ENCODE measurements at places on chromosomes 6 and 20.

GRCh38 chr6:159745081-159745480 is 16.8 kb upstream of the ACAT2 start:
- no peak for DNase-seq

DNA sequence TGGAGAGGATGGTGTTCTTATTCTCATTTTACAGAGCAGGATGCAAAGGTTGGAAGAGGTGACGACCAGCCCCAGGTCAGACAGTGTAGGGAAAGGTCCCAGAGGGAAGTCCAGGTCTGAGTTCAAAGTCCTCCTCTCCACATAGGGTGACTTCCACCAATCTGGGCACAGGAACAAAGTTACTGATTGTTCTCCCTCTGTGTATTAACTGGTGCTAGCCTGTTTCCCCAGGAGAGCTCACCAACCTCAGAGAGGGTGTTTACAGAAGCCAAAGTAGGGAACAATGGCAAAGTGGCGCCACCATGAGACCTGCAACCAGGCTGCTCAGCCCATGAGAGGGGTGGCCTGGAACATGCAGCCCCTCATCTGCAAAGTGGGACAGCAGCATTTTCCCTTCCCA is 16.8 kb upstream of the SIRPB1 start:
- no peak for DNase-seq

- no peak for DNase-seq
These were observed 147.1 kb downstream of the PRL start for GRCh38 chr6:22149501-22150367.

- no peak for DNase-seq
These were observed 187.0 kb upstream of the FOXQ1 start for GRCh38 chr6:1124885-1125284.

DNA sequence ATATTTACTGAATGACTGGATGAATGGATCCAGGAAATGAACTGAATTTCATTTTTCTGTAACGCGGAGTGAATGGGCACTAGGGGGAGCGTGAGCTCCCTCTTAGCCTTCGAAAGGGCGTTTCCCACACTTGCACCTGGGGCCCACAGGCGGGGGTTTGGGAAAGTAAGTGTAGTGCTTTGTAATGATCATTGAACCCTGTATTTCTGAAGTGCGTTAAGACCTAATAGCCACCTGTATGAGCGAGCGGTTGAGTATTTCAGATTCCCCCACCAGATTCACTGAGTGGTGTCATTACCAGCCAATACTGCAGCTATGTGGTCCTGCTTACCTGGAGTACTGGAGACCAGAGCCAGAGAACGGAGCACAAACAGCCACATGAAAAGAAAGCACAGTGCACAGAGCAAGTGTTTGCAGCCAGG is 10.5 kb downstream of the SYTL3 start:
- no peak for DNase-seq

GRCh38 chr20:47230811-47231256 is 125.7 kb downstream of the ZMYND8 start:
- DNase-seq = no peak

- DNase-seq = no peak
These were observed 35.7 kb upstream of the ID1 start for GRCh38 chr20:31569163-31570020.

- no peak for DNase-seq
These were observed 148.7 kb upstream of the PHACTR3 start for GRCh38 chr20:59455402-59456341.

GRCh38 chr6:127267646-127268625 is 1.3 kb downstream of the RNF146 start:
- DNase-seq = no peak

GRCh38 chr20:59157961-59158541 is 5.6 kb upstream of the ZNF831 start:
- DNase-seq = no peak

- no peak for DNase-seq
These were observed 779.9 kb upstream of the MAP3K7 start for GRCh38 chr6:91366781-91367180.

DNA sequence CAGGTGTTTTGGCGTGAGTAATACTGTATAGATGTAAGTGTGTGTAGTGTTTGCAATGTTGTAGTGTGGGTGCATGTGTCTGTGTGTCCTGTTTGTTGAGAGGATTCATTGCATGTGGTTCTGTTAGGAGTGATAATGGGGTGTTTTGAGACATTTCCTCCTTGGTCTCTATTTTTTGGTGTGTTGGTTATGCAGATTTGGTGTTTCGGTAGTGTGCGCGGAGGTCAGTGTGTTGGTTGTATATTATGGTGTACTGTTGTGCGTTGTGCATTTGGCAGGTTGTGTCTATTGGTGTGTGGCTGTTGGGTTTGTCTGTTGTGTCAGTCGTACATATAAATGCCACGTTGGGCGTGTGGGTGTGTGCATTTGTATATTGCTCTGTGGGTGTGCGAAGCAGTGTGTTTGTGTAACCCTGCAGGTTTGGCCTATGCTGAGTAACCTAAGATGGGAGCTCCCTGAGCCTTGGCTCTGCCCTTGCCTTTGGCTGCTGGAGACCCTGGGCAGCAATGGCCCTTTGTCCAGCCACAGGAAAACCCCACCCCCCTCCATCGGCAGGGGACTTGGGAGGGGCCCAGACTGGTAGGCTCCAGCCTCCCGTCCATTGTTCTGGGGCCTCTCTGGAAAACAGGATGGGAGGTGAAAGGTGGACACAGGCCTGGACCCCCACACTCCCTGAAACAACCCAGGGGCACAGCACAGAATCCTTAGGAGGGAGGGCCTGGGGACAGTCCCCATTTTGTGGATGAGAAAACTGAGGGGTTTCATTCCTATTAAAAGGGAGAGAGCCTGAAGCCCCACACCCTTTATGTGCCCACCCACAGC is 10.3 kb upstream of the ID1 start:
- no peak for DNase-seq

GRCh38 chr6:15977050-15977449 is 151.8 kb upstream of the MYLIP start:
- DNase-seq = no peak

- no peak for DNase-seq
These were observed 137.9 kb downstream of the QRSL1 start for GRCh38 chr6:106767271-106767670.

DNA sequence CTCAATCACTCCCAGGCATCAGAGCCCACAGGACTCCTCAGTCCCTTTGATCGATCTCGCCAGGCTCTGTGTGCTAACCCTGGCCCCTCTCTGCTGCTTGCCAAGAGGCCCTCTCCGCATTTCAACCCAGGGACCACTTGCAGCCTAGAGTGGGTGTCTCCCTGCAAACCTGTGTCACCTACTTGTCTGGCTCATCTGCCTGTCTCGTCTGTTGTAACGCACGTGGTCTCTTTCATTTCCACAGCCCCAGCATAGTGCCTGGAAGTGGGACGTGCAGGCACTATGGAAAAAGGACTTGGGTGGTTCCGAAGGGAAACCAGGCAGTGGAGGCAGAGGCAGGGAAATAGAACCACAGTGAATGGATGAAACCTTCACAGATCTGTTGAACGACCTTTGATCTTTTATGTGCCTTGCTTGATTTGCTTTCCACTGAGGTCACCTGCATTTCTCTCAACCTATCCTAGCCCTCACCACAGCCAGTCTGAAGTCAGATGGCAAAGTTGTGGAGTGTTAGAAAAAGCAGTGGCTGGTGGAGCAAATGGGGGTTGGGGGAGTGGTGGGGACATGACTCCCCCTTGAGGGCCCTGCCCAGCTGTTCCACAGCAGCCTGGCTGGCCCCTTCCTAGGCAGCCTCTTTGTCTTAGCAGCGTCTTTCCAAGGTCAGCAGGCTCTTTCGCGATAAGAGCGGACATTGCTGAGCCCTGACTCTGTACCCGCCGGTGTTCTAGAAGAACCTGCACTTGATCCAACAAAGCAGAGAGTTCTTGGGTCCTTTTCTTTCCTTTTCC is 55.8 kb upstream of the TAGAP start:
- DNase-seq = no peak

DNA sequence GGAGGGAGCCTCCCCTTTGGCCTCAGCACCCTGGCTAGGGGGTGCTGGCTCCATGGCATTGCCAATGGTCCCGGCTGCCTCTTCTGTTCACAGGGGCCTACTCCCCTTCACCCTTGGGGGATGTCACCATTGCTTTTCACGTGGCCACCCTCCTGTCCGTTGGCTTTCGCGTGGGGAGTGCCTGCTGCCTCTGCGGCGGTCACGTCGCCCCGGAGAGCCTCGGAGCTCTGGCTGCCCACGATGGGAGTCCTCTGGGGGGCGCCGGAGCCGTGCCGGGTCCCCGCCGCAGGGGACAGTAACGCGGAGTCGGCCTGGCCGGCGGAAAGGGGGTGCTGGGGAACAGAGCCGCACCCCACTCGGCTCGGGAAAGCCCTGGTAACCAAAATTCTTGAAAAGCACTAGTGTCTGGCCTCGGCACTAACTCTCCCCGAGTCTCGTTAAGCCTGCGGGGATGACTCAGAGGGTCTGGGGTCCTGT is 661 bp upstream of the HEBP2 start:
- no peak for DNase-seq

DNA sequence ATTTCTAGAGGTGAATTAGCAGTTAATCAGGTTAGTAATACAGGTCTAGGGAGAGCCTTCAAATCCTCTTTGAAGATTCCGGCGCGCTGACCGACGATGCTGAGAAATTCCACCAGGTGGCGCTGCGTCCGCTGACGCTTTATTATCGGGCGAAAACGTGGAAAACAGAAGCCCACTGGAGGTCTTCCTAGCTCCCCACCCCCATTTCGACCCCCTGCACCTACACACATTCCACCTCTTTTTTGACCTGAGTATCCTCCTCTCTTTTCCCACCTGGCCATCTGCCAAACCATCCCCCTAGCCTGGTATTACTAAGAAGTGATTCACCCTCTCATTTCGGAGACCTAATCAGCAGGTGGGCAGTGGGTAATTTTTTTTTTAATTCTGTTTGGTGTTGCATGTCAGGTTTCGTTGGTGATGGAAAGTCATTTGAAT is 65.4 kb upstream of the RIN2 start:
- no peak for DNase-seq

DNA sequence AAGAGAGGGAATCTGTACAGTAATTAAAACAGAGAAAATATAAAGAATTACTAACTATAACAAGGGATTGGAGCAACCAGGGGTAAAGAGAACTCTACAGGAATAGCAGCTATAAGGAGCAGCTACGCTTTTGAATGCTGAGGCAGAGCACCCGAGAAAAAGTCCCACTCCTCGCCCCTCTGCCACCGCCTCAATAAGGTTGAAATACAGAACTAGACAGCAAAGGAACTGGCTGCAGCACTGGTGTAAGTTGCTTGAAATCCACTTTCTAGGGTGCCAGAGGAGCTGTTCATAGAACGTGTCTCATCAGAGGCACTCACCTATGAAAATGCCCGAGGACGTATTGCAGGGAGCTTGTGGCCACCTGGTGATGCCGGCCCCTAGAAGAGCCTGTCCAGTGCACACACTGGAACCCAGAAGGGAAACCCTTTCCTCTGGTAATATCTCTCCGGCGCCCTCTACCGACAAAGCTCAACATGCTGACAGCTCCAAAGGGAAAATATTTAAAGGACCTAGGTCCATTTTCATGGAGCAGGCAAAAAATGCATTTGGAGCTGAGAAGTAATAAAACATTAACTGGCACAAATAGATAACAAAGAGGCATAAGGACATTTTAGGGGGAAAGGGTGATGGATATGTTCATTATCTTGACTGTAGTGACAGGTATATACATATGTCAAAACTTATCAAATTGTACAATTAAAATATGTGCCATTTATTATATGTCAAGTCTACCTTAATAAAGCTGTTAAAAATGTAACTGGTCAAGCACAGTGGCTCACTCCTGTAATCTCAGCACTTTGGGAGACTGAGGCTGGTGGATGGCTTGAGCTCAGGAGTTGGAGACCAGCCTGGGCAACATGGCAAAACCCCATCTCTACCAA is 137.4 kb upstream of the HDAC2 start:
- no peak for DNase-seq

- no peak for DNase-seq
These were observed 80.2 kb downstream of the MAP7 start for GRCh38 chr6:136470044-136470443.

DNA sequence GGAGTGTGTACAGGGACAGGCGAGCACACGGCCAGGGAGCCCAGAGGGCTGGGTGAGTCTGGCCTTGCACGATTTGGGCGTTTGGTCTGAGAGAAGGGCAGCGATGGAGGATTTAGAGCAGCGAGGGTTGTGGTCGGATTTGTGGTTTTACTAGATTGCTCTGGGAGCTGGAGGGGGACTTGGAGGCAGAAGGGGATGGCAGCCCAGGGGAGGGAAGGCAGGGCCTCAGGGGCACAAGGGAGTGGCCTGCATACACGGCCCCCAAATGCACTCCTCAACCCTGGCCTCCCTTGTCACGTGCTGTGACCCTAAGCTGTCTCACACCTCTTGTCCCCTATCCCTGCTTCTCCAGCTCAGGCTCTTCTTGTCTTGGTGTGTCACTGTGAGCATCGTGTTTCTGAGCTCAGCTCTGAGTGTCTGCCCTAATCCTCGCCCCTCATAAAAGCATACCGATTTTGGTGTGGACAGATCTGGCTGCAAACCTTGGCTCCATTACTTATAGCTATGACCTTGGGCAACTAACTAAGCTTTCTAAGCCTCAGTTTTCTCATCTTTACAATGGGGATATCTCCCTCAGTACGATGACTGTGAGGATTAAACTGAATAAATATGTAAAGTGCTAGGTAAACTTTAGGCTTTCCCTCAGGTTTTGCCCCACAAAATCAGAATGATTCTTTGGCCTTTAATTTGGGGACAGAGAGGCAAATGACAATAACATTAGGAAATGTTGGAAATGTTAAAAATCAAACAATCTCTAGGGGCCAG is 120.1 kb upstream of the ARMC2 start:
- DNase-seq = no peak

DNA sequence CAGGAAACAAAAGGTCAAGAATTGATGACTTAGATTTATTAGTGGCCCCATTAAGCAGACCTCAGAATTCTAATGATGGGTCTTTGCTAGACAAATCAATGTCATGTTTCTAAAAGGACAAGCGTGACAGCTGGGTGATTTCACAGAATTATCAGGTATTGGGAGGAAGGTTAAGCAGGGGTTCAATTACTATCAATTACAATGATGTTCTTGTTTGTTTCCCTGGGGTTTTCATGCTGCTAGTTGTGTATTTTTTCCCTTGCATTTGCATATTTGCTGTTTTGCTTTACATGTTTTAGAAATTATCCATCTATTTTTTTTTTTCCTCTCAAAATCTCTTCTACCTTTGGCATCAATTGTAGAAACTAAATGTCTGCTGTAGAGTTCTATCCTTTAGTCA is 27.9 kb downstream of the GNAS start:
- no peak for DNase-seq

DNA sequence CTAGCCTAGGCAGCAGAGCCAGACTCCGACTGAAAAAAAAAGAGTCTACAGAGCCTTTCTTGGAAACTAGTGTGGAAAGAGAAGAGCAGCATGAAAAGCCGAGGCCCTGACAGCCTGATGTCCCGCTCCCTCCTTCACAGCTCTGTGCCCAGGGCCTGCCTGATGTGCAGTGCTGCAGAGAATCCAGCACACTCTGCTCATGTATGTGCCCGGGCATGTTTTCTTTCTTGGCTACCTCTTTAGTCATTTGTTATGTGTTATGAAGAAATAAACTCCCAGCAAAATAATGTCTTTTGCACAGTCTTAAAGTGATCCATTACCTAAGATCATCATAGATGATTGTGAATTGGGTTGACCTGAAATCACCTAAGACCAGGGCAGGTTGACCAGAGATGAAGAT is 78.1 kb upstream of the EZR start:
- no peak for DNase-seq

- no peak for DNase-seq
These were observed 100.3 kb upstream of the SRSF6 start for GRCh38 chr20:43357352-43357751.

All from cortex of kidney (tissue), 1 donor.